ENCODE measurements at places on chromosomes 13 and 19. TPM values are rescaled to one million over a fixed set of nuclear protein-coding genes. Genes with fewer than 3 reads are reported as not detected.

- DNase-seq, result no peak
Measured at GRCh38 chr13:30847650-30848307, 58.3 kb upstream of the MEDAG start.

FFAR2 gene
- total RNA-seq, result 0.47 TPM

DNA sequence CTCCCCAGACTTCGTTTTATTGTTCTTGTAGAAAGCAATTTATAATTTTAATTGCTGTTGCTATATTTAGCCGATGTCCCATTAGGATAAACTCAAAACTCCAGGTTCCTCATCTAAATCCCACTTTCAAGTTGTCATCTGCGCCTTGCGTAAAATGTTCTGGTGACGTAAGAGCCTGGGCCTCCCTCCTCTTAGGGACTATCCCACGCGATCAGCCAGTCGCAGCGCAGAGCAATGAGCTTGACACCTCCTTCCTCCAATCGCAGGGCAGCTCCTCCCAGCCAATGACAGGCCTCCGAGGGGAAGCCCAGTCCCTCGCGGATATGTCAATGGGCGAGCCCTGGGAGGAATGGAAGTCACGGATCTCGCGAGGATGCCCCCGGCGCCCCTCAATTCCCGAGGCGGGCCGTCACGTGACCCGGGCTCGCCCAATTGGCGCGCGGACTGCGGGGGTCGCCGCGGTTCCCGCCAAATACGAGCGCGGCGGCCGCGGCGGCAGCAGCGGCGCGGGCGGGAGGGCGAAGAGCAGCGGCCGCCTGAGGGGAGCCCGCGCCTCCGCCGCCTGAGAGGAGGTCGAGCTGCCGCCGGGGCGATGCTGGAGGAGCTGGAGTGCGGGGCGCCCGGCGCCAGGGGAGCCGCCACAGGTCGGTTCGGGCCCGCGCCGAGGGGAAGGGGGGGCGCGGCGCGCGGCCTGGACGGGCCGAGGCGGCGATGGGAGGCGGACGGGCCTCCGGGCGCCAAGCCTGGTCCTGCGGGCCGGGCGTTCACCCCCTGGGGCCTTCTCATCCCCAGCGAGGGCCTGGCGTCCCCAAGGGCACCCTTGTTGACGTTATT, at the start of gene CHAF1A:
Gene CHAF1A (plus strand): TSS at position 470 of the 834 bp plus-strand sequence. CDS start 123 bp downstream, at position 593.
- peak; percentile 99 for DNase-seq

DNA sequence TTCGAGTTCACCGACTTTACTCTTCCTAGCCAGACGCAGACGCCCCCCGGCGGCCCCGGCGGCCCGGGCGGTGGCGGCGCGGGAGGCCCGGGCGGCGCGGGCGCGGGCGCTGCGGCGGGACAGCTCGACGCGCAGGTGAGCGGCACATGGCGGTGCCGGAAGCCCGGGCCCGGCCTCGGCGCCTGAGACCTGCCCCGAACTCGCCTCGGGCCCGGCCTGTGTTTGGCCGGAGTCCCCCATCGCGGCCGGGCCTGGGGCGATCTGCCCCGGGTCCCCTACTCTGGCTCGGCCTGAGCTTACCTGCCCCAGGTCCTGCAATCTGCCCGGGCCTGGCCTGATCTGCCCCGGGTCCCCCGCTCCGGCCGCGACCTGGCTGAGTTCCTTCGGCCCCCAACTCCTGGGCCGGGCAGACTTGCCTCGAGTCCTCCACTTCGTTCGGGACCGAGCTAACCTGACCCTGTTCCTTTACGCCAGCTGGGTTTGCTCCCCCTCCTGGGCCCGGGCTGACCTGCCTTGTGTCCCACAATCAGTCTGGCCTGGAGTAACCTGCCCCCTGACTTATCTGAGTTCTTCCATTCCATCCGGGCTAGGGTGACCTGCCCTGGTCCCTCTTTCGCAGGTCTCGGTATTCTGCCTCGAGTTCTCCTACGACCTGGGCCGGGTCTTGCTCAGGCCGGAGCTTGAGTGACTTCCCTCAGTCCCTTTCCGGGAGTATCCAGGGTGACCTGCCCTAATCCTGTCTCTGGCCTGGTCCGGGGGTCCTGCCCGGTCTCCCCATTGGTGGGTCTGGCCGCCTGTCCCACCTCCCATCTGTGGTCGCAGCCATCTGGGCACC, 764 bp downstream of the UPF1 start:
- no peak for DNase-seq

BRME1 gene
- total RNA-seq, result 0.62 TPM

ZNF791 gene
- 18.9 TPM for total RNA-seq

RNF17 gene
- not detected for total RNA-seq

All from left cardiac atrium (tissue), 4 donors.